ENCODE measurements at places on chromosomes 6 and 20.

DNA sequence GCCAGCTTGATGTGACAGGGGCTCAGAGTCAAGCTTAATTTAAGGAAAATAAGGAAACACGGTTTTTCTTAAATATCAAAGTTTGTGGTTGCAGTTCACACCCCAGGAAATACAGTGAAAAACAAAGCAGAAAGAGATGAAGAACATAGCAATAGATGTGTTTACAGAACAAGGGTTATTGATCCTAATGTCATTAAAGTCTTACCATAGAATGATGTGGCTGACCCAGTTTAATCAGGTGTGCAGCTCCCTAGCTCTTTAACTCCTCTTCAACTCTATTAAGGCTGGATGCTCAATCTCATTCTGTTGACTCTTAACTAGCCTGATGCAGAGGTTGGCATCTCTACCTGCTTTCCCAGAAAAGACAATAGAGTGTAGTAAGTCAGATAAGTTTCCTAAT, 7.5 kb upstream of the GTF3C6 start:
- no peak for DNase-seq

DNA sequence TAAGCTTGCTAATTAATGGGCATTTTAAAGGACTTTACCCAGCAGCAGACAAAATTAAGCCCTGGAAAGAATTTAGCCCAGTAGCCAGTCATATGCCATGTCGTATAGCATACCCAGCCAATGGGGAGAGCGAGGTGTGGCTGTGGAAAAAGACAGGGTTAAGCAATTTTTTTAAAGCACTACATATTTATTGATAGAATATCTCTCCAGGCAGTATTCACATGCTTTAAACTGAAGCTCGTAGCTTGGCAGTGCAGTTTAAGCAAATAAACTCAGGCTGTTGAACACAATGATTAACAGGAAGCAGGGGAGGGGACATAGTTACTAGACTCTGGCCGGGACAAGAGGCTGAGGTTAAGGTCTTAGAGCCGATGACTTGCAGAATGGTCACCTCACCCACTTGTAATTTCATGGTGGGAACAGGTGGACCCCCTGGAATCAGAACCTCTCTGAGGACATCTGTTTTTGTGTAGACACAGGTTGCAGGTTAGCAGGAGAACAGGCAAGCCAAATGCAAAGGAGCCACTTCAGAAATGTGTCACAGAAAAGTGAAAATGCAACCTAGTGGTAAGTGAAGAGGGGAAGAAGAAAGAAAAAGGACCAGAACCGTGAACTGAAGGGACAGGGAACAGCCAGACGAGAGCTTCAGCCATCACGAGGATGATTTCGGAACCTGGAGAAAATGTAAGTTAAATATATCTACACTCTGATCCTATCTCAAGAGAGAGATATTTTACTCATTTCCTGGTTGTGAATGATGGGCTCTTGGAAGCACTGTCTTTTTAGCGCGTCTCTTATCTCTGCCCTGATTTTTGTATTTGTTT, 7.2 kb downstream of the GCNT2 start:
- DNase-seq: no peak

GRCh38 chr6:52049252-52050050, 38.0 kb downstream of the PKHD1 start:
- peak; percentile 17 for DNase-seq

DNA sequence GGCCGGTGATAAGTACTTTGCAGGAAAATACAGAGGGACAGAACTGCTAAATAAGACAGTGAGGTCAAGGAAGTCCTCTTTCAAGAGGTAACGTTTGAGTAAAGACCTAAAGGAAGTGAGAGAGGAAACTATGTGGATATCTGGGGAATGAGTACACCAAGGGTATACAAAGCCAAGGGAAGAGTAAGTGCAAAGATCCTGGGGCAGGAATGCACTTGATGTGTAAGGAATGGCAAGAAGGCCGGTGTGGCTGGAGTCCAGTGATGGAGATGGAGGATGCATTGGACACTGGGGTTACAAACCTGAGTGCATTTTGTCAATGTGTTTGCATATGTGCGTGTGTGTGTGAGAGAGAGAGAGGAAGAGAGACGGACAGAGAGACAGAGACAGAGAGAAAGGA, 32.1 kb upstream of the TGM2 start:
- no peak for DNase-seq

- no peak for DNase-seq
Measured at GRCh38 chr6:113394729-113395128, 462.4 kb upstream of the MARCKS start.

- no peak for DNase-seq
Measured at GRCh38 chr6:74366634-74367033, 670.6 kb downstream of the CD109 start.

DNA sequence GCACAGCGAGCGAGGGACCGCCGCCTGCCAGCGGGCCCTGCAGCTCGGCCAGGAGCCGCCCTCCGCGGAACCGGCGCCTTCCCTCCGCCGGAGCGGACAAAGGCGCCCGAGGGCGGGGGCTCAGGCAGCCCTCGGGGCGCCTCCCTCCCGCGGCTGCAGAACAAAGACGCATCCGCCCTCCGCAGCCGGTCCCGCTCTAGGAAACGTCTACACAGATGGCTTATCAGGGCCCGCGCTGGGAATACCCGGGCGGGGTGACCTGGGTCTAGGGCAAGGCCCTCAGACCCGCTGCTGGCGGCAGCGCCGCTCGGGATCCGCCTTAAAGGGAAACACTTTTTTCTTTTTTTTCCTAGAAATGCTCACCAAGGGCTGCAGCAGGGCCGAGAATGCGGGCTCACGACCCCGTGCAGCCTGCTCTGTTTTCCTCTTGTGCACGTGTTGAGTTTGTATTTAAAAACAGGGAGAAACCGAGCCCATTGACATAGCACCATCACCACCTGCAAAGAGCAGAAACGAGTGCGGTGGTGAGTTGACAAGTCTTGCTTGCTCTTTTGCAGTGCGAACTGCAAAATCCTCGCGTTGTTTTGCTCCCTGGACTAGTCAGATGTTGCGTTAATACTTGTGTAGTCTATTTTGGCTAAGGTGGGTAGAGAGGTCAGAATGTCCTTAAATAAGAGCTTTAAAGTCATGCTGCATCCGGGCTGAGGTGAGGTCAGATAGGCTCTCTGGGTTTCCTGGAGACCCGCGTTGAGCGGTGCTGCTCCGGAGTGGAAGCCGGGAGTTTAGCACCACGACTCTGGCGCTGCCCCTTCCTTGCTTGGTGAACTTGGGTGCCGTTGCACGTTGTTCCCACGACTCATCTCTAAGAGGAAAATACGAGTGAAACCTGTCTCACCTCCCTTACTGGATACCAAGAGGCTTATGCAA, 1.1 kb upstream of the RPS6KA2 start:
- no peak for DNase-seq

- DNase-seq: no peak
Measured at GRCh38 chr6:157087974-157088373, 235.3 kb downstream of the TMEM242 start.

DNA sequence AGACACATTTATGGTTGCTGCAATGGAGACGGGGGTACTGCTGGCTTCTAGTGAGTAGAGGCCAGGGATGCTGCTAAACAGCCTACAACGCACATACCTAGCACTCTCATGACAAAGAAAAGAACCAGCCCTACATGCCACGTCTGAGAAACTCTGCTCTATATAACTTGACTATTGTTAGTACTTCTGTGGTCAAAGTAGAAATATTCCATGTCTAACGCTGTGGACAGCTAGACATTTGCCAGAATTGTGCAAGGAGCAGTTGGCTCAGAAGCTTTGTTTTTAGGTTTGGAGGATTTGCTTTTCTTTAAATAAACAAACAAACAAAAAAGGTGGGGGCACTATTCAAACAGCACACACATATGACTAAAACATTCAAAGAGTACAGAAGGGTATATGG, 20.5 kb downstream of the UBE2V1 start:
- no peak for DNase-seq

- no peak for DNase-seq
Measured at GRCh38 chr20:15916623-15917022, 656.6 kb downstream of the KIF16B start.

DNA sequence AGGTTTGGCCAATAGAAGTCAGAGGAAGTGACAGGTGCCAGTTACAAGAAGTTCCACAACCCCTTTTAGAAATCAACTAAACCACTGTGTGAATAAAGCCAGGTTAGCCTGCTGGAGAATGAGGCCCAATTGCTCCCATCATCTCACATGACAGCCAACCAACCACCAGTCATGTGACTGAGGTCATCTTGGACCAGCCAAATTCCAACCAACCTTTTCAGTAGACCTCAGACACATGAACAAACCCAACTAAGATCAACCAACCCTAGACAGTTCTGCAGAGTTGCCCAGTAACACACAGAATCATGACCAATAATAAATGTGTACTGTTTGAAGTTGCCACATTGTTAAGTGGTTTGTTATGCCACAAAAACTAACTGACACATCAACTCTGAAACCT, 44.6 kb upstream of the GGTLC1 start:
- DNase-seq: no peak

DNA sequence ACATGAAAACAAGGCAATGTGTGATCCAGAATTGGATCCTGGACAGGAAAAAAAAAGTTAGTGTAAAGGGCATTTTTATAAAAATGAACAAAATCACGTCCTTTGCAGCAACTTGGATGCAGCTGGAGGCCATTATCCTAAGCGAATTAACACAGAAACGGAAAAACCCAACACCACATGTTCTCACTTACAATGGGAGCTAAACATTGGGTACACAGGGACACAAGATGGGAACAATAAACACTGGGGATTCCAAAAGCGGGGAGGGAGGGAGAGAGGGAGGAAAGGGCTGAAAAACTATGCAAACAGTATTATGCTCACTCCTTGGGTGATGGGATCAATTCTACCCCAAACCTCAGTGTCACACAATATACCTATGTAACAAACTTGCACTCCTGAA, 91.4 kb upstream of the BTBD3 start:
- DNase-seq: no peak

GRCh38 chr6:100260584-100260983, 204.1 kb downstream of the SIM1 start:
- DNase-seq: no peak

GRCh38 chr20:6265204-6265904, 142.5 kb upstream of the FERMT1 start:
- DNase-seq: peak; percentile 18

DNA sequence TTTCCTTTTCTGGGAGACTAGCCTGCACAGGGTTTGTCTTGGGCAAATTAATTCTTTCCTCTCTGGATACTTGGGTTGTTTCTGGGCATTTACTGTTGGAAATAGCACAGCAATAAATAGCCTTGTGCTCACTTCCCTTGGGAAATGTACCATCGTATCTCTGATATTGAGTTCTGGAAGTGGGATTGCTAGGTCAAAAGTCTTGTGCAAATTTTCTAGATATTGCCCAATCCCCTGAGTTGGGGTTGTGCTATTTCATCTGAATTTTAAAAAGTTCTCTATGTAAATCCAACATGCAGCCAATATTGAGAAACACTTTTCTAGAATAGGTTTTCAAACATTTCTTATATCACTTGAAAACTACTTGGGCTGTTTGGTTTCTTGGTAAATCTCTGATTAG, 64.0 kb upstream of the ELOVL5 start:
- no peak for DNase-seq

DNA sequence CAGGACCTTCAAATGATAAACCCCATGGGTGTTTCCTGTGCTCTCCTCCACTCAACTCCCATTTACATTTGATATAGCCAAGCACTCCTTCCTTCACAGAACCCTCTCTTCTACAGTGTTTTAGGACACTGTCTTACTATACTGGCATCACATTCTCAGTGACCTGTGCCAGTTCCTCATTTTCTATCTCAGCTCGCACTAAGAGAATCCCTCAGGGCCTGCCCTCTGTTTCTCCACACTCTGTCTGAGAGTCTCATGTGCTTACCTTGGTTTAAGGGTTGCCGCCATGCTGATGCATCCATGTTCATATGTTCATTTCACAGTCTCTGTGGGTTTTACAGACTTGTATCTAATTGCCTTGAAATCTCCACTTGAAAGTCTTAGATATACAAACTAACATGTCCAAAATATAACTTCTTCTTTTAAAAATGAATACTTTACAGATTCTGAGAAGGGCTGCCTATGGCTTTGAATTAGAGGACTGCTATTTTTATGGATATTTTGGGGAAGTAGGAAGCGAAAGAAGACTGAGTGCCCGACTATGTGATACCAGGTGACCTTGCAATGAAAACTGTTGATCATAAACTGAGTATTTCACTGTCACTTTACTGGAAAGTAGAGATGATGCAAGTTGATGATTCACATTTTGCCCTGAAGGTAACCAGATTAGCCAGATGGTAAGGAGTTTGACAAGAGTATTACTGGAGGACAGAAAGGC, 153.1 kb upstream of the SIM1 start:
- peak; percentile 17 for DNase-seq

DNA sequence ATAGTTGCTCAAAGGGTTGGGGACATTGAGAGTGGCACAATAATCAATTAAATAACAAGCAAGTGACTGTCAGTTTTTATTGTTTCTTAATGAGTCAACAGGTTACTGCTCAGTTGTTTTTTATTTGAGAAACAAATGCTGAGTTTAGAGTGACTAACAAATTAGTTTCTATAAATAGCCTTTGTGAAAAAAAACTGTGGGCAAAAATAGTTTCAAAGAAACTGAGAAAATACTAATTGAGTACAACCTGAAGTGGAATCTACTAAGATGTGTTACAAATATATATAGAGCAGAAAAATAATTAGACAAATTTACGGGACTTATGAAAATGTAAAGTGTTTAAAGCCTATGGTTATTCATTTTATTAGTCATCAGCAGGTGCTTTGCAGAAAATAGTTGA, 22.3 kb downstream of the BEND6 start:
- DNase-seq: no peak

GRCh38 chr6:70241991-70242420, 60.9 kb downstream of the COL9A1 start:
- DNase-seq: no peak

DNA sequence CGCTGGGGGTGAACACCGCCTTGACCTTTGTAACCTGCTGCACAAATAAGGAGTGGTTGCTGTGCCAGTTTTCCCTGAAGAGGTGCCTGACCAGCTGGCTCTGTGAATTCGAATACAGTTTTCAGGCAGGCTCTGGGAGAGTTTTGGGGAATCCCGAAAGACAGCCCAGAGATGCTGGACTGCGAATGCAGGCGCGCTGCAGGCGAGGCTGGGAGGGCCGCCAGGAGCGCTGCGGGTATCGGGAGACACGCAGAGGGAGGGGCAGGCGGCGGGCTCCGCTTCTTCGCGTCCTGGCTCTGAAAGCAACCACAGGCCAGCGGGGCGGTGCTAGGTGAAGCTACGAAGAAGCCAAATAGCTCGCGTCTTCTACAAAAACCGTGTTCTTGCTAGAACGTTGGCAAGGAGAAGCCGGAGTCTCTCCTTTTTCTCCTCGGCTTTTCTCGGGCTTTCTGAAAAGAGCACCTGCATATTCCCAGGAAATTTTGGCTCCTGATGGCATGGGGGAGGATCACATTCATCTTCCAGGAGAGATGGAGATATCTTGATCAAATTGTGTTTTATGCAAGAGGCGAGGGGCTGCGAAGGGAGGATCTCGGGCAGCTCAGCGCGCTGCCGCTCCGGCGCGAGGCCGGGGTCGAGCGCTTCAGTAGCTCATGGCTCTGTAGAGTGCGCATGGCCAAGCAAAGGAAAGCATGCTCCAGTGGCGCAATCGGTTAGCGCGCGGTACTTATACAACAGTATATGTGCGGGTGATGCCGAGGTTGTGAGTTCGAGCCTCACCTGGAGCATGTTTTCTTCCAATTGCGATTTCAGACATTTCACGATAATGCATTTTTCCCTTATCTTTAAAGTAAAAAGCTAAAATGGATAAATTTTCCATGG, 158.1 kb upstream of the ZNF184 start:
- no peak for DNase-seq

GRCh38 chr20:44768256-44768655, 22.6 kb downstream of the KCNK15 start:
- DNase-seq: no peak

GRCh38 chr6:143941852-143942627, 66.0 kb downstream of the PLAGL1 start:
- peak; percentile 4 for DNase-seq

GRCh38 chr6:106156413-106156812, 70.3 kb downstream of the PRDM1 start:
- DNase-seq: no peak
